ENCODE measurements at places on chromosomes 13 and 19.

GRCh38 chr13:32849369-32849768 is 166.9 kb upstream of the KL start:
- no peak for DNase-seq

GRCh38 chr19:35781650-35782049 is 6.3 kb downstream of the ARHGAP33 start:
- DNase-seq, result no peak

DNA sequence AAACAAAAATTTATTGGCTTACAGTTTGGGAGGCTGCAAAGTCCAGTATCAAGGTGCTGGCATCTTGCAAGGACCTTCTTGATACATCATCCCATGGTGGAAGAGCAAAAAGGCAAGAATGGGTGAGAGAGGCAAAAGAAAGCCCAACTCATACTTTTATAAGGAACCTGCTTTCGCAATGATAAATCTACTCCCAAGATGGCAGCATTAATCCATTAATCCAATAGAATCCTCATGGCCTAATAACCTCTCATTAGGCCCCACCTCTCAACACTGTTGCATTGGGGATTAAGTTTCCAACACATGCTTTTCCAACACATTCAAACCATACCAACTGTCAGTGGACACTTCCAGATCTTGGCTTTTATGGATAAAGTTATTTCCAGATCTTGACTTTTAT is 48.7 kb upstream of the ZNF507 start:
- no peak for DNase-seq

- DNase-seq, result no peak
These were observed 51.3 kb downstream of the ZNF536 start for GRCh38 chr19:30423481-30423880.

DNA sequence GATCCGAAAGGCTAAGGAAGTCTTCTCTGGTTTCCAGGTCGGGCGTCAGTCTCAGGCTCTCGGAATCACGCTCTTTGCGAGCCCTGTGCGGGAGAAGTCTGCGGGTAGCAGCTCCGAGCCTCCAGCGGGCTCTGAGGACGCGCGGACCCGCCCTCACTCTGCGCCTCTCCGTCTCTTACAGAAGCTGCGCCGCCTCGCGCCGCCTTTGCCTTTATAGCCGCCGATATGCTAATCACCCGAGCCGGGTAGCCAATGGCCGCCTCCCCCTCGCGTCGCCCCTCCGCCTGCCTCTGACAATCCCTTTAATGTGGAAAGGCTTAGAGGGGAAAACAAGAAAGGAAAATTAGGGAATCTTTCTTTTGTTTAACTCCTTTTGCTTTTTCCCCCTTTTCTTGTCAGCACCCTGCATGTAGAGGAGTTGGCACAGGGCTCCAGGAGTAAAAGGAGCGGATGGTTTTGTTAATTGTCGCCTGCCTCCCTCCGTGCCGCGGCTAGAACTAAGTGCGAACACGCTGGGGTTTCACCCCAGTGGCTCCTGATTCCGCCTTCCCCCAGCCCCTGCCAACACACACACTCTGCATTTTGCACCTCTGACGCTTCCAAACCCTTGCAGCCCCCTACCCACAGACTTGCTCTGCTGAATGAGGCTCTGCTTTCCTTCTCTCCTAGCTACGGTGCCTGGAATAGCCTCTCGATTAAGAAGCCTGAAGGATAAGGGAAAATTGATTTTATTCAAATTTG is at the start of gene PCDH8:
Gene PCDH8 (minus strand): TSS at position 186 of the 741 bp plus-strand sequence. CDS start 204 bp downstream, outside the sequence.
- DNase-seq, result no peak

- DNase-seq, result no peak
These were observed 23.7 kb upstream of the MAB21L1 start for GRCh38 chr13:35500144-35500543.

DNA sequence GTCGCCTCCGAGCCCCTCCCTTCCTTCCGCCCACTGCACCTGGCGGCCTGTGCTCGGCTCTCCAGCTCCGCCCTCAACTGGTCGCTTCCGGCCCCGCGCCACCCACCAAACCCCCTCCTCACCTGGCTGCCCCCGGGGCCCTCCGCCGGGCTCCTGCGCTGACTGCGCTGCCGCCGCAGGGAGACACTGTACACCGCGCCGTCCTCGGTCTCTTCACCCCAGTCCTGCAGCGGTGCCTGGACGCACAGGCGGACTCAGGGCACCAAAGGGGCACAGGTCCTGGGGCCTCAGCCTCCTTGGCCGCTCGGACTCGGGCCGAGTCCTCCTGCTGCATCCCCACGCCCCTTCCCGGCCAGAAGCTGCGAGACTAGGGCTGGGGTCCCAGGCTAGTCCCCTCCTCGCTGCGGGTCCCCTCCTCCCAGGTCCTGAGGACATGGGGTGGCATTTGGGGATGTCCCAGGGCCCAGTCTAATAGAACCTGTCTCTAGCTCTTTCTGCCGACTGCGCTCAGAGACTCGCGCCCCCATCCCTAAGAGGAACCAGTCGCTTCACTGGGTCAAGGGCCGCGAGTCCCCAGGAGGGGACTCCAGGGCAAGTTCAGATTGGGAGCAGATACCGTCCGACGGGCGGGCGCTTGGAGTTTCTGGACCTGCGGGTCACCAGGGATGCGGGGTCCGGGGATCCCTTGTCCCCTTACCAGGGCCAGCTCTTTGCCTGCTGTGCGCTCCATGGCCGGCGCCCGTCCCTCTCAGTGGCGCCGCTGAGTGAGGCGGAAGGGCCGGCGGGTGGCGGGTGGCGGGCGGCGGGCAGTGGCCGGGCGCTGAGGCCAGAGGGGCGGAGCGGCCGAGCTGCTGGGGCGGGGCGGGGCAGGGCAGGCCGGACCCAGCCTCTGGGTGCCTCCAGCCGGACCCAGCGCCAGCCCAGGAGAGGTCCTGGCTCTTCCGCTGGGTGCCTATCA is at the start of gene RGL3:
Gene RGL3 (minus strand): TSS at position 766 of the 958 bp plus-strand sequence. CDS start 36 bp downstream, at position 730.
- no peak for DNase-seq

DNA sequence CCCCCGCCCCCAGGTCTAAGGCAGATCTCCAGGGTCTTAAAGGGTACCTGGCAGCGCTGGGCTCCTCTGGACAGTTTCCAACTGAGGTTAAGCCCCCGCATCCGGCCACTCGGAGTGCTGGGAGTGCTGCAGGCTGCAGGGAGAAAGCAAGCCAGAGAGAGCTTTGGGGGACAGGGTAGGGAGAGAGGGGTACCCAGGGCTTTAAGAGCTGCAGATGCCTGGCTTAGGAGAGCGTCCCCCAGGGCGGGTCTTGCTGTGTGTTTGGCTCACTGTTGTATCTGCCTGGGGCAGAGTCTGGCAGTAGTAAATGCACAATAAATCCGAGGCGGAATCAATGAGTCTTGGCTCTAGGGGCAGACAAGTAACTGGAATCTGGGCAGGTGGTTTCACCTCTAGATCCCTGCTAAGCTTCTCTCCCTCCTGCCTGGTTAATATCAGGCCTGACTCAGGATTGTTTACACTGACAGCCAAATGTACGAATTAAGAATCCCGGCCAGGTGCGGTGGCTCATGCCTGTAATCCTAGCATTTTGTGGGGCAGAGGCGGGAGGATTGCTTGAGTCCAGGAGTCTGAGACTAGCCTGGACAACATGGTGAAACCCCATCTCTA is 798 bp upstream of the COX6B2 start:
- no peak for DNase-seq

GRCh38 chr19:52946322-52947310 is 16.1 kb downstream of the ZNF816 start:
- DNase-seq, result no peak

- no peak for DNase-seq
These were observed 44.8 kb downstream of the MBNL2 start for GRCh38 chr13:97266772-97267417.

DNA sequence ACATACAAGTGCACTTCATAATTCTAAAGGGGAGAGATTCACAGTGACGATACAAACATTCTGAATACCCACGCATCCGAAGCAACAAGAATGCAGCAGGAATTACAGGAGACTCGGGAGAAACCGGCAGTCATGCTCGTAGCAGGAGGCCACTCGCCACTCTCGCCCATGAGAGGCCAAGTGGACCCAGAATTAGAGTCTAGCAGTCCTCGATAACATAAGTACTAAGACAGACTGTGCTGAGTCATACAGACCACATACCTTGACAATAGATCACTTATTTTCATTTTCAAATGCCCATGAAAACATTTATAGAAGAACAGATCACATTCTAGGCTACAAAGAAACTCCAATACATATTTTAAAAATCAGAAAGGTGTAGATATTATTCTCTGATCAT is 299.1 kb upstream of the TSHZ3 start:
- no peak for DNase-seq

DNA sequence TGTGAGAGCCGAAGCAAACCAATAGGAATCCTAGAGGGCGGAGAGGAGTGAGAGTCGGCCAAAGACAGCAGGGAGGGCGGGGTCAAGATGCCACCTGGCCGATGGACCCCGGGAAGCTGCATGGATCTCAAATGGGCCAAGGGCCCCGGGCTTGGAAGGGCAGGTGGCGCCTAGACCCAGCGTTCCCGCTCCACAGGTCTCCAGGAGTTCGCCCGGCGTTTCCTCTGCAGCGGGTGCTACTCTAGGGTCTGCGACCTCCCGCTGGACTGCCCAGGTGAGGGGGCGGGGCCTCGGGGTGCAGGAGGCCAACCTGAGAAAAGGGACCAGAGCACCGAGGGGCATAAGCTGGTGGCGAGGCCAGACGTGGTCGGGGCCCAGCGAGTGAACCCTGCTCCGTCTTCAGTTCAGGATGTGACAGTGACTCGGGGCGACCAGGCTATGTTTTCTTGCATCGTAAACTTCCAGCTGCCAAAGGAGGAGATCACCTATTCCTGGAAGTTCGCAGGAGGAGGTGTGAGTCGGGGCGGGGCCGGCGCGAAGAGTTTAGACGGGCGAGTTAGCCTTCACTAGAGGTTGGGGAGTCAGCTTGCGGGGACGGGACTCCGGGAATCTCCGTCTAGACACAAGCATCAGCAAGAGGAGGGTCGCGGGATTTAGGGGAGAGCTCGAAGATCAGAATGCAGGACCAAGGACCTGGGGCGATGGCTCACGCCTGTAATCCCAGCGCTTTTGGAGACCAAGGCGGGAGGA is 9.9 kb downstream of the SPACA6 start:
- no peak for DNase-seq

DNA sequence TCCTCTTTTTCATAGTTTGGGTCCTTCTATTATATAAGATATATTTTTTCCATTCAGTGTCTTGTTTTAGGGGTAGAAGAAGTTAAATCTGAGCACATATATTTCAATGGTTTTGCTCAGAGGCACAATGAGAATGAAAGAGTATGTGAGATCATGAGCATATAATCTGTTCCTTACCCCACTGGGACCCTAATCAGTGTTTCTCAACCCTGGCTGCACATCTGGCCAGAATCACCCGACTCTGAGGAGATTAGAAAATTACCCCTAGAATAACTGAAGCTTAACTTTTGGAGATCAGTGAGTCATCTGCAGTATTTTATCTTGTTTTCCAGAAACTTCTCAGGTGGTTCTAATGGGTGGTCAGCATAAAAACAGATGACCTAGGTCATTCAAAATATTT is 782 bp downstream of the CYSLTR2 start:
- no peak for DNase-seq

- no peak for DNase-seq
These were observed 14.9 kb downstream of the COG3 start for GRCh38 chr13:45479661-45480060.

DNA sequence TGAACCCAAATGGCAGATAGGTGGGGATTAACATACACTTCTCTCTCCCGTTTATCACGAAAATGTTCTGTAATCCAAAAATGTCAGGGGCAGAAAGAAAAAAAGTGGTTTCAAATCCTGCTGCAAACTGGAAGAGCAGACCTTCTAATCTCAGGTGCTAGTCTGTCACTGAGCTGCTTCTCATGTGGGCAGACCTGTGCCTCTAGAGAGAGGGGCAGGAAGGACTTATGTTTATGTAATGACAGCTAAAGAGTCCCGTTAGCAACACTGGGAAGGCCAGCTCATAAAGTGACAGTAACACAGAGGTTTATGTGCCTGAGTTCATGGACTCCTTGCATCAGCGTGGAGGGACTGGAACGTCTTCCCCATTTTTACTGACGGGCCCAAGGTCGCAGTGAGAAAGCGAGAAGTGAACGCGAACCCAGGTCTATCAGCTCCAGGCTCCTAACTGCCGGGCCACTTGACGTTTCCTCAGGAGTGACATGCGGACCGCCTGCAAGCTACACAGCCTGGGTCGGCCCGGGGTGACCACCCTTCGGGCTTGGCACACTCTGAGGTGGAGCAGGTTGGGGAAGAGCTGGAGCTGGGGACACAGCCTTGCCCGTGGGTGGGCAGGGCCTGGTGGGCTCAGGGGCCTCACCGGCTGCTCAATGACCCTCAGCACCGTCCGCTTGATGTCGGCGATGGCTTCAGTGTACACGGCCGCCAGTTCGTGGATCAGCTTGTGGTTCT is 9.6 kb upstream of the RSPH6A start:
- DNase-seq, result no peak

DNA sequence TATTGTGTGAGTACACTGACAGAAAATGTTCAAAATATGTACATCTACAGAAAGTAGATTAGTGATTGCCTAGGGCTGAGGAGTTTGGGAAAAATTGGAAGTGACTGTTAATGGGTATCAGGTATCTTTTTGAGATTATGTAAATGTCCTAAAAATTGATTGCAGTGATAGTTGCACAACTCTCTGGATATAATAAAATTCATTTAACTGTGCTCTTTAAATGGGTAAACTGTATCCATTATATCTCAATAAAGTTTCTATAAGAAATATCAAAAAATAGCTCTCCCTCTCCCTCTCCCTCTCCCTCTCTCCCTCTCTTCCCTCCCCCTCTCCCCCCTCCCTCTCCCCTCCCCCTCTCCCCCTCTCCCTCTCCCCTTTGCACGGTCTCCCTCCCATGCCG is 9.4 kb upstream of the ZNF227 start:
- DNase-seq, result no peak

DNA sequence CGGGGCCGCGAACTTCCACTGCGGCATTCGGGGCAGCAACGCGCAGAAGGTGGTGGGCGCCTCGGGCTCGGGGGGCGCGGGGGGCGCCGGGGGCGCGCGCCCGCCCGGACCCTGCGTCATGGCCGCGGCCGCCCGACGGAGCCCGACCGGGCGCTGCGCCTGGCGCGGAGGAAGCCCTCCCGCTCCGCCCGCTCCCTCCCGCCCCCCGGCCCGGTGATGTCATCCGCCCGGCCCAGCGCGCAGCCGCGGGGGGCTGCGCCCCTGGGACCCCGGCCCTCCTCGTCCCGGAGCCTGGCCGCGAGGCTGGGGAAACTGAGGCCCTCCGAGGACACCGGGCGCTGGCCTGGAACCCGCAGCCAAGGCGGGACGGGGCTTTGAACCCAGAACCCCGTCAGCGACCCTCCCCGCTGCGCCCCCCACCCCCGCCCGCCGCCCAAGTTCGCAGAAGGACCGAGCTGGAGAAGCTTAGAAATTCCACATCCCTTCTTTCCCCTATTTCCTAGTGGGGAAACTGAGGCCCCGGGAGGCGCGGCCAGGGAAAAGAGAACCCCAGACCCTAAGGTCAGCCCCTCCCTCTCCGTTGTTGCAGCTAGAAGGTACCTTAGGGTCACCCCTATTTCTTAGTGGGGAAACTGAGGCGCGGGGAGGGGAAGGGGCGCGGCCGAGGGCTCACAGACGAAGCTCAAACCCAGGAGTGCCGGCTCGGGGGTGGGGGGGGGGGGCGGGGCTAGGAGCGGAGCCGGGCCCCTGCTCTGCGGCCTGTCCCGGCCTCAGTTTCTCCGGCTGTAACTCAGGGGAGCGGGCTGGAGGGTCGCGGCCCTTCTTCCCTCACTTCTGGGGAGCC is at the start of gene SHC2:
Gene SHC2 (minus strand): TSS at position 157 of the 844 bp plus-strand sequence. CDS start 37 bp downstream, at position 120.
- no peak for DNase-seq

Measured in activated CD4-positive, alpha-beta T cell treated with anti-CD3 and anti-CD28 coated beads, Interleukin-2, amount 50 U/mL, for 16 hours (primary cell).